ENCODE measurements at places on chromosomes 5 and 9.

DNA sequence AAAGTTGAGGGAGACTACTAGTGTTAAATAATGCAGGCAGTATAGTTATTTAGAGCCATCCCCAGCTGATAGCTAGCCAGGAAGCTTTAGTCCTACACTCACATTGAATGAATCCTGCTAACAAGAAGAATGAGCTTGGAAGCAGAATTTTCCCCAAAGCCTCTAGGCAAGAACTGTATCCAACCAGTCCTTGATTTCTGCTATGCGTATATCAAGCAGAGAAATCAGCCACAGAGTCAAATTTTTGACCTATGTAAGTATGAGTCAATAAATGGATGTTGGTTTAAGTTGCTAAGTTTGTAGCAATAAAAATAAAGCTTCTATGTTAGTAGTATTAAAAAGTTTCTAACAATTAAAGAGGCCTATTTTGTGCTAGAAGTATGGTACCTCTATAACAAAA is 672.1 kb upstream of the CHD1 start:
- DNase-seq, result peak; percentile 15

DNA sequence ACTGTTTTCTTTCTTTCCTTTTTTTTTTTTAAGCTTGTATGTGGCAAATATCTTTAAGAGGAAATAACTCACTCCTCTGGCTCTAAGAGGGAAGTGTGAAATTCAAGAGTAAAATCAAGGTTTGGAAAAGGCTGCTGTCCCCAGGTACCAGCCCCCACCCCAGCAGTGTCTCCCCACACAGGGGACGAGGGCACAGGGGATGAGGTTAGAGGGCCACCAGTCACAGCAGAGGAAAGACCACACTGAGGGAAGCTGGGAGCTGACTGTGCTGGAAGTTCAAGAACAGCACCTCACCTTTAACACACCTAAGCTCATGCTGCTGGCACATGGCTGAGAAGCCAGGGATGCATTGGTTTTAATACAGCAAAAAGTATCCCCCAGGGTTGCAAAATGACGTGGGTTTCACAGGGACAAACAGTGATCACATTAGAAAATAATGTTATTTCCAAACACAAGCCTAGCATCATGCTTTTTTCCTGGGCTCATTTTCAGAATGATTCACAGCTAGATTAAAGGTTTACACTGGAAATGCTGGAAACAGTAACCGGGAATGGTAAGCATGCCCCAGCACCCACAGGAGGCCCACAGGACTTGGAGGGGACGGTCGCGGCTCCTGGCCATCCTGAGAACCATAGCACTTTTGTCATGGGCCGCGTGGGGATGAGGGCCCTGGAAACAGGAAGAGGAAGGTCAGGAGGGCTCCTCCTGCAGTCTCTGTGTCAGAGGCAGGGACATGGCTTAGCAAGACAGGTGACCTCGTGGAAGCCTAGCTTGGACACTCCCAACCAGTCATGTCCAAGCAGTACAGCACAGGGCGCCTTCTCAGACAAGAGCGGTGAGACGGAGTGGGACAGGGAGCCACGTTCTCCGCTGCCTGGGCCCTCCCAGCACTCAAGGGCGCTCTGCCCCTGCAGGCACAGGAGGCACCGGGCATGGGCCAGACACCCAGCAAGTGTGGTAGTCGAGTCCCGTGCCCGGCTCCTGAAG is 6.9 kb downstream of the LPCAT1 start:
- peak; percentile 80 for DNase-seq

GRCh38 chr9:99635032-99635431 is 186.7 kb upstream of the NR4A3 start:
- DNase-seq, result peak; percentile 31

DNA sequence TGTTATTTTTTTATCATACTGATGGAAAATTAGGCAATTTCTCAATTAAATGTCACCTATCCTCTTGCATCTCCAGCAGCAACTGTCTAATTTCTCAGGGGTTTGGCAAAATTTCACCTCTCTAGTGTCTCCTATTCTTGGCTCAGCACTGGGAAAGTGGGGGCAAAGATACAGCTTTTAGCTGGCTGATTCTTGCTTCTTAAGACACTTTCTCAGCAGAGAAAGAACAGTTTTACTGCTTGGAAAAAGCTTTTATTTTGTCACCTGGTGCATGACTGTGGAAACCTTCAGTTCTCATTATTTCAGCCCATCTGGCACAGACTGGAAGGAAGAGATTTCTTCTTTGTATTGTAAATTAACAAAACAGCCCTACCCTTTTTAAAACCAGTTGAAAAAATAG is 283.6 kb upstream of the SGCD start:
- DNase-seq, result no peak

DNA sequence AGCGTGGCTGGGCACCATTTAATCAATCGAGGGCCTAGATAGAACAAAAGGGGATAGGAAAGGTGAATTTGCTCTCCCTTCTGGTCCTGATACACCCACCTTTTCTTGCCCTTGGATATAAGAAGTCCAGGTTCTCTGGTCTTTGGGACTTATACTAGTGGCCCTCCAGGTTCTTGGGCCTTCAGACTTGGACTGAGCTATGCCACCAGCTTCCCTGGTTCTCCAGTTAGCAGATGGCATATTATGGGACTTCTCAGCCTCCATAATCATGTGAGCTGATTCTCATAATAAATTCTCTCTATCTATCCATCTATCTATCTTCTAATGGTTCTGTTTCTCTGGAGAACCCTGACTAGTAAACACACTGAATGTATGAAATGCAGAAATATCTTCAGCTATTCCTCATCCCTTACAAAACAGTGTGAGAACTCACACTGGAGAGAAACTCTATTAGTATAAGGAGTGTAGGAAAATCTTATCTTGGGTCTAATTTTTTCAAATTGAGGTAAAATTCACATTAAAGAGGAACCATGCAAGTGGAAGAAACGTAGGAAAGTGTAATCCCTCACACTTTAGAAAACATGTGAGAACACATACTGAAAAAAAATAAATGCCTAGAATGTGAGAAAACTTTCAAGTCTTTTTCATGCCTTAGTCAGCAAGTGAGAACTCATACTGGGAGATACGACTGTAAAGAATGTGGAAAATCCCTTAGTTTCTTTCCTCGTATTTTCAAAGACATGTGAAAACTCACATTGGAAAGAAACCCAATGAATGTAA is 15.5 kb downstream of the PCDHB15 start:
- peak; percentile 12 for DNase-seq

GRCh38 chr9:16526380-16526779 is 344.1 kb downstream of the BNC2 start:
- DNase-seq, result peak; percentile 85

GRCh38 chr5:140196115-140196814 is 21.3 kb downstream of the CYSTM1 start:
- no peak for DNase-seq

- peak; percentile 42 for DNase-seq
Observed at GRCh38 chr5:14958188-14958587, 86.6 kb upstream of the ANKH start.

- no peak for DNase-seq
Observed at GRCh38 chr9:89595646-89596045, 9.2 kb upstream of the GADD45G start.

GRCh38 chr5:134258896-134259295 is 33.0 kb upstream of the PPP2CA start:
- DNase-seq, result no peak

DNA sequence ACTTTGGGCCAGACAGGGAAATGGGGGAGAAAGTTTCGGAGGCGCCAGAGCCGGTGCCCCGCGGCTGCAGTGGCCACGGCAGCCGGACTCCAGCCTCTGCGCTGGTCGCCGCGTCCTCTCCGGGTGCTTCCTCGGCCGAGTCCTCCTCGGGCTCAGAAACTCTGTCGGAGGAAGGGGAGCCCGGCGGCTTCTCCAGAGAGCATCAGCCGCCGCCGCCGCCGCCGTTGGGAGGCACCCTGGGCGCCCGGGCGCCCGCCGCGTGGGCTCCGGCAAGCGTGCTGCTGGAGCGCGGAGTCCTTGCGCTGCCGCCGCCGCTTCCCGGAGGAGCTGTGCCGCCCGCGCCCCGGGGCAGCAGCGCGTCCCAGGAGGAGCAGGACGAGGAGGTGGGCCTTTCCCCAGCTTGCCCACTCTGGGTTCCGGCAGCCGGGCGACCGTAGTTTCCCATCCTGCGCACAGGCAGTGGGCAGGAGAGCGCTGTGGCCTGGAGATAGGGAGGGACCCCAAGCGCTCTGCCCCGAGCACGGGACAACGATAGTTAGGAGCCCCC is 516 bp downstream of the MAST4 start:
- no peak for DNase-seq

DNA sequence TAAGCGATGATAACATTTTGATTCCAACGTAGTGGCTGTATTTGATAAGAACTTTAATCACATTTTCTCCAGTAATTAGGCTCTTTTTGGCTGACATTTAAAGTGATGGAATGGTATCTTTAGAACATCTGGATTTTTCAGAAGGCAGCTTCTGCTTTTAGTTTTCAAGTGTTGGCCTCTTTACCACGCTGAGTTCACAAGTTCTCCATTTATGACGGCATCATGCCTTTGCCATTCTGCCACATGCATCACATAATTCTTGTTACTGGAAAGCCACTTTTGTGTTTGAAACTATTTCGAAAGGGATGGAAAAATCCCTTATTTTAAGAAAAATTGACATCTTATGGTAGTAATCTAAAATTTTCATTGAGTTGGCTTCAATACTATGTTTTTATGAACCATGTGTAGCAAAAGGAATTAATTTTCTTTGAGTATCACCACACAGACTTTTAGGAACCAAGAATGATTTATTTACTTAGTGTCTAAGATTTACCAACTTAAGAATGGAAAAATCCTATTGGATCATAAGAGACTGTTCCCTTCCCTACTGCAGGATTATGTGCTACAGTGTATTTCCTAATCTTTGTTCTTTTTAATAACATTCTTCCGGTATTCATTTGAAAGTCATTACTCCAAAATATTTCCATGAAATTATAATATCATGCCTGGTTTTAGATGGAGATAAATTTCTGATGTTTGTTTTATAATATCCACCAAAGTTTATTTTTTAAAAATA is 344.2 kb downstream of the ADGRV1 start:
- DNase-seq, result no peak
